ENCODE measurements at places on chromosomes 16 and 17. TPM values are rescaled to one million over a fixed set of nuclear protein-coding genes. Genes with fewer than 3 reads are reported as not detected.

GRCh38 chr16:3573146-3573815 lies 3.9 kb downstream of the NLRC3 start:
- DNase-seq = no peak

GRCh38 chr16:20515688-20516090 lies 60.5 kb downstream of the ACSM2B start:
- DNase-seq = no peak

DNA sequence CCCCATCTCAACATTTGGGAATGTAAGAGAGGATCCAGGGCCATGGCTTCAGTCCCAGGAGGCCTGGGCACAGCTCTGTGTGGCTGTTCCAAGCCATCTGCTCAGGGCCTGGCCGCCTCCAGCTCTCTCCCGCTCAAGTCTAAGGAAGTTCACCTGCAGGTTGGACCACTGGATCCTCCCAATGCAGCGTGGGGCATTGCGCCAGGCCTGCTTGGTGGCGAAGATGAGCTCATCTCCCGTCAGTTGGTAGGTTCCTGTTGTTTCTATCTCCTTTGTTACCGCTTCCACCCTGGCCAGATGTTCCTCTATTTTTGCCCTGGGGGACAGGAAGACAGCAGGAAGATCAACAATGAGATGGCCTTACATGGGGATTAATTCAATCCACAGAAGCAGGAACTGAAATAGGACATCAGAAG lies 17.5 kb downstream of the NOS2 start:
- no peak for DNase-seq

DNA sequence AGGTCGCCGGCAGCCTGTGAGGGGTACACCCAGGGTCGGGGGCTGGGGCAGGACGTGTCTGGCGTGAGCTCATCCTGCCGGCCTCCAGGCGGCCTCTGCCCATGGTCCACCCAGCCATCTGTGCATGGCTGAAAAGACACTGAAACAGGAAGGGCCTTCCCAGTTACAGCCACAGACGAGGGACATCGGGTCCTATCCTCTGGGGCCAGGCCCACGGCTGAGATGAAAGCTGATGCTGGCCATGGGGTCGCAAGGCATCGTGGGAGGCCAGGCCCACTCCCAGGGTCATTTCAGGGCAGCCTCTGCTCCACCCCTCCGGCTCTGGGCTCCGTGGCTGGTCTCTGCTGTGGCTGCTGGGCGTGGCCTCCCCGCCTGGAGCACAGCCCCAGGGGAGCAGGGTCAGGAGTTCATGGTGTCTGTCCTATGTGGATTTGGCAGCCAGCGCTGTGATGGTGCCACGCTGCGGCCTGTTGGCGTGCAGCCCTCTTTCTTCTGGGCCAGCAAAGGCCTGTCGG lies 16.6 kb upstream of the ATP6V0C start:
- DNase-seq = no peak

- no peak for DNase-seq
Measured at GRCh38 chr17:2108170-2108569, 53.3 kb downstream of the HIC1 start.

DNA sequence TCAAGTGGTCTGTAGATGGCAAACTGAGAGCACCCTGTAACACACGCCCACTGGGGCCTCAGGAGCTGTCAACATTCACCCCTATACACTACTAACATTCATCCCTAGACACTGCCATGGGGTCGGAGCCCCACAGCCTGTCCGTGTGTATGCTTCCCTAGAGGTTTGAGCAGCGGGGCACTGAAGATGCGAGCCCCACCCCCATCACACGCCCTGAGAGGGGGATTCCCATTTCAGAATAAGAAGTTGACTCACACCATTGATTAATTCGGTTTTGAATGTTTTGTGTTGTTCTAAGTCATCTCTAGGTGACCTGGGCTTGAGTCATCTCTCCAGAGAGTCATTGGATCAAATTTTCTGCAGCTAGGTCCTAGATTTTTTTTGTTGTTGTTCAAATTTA lies 37.3 kb upstream of the MMD start:
- DNase-seq = no peak

DNA sequence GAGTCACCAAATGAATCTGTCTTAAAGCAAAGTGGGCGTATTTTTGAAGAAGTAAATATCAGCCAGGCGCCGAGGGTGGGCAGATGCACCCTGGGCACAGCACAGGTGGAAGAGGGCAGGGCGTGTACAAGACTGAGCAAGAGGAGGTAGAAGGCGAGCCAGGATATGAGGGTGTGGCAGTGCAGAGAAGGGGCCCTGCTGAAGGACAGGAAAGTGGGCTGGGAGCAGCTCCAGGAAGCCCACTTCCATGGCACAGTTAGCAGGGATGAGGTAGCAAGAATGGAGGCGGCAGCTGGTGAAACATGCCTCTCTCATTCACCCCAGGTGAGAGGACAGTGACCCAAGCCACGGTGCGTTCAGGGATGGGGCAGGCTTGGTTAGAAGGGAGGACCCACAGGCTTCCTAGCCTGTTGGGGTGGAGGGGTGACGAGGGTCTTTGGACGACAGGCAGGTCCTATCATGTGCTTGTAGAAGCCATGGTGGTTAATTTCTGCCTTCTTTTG lies 149.3 kb downstream of the CLEC16A start:
- no peak for DNase-seq

DNA sequence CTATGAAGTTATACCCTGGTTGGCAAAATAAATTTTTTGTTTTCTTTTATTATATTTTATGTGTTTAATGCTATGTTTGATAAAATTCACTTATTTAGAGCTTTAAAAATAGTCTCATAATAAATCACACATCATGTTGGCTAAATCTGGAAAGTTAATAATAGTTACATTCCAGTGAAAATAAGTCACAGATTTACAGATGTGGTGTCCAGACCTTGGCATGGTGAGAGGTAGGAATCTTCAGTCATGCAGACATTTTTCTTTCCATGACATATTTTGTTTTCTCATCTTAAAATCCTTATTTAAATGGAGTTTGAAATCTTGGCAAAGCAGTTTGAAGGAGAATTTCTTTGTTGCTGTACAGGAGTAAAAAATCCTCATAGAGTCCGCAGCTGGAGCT lies 48.1 kb upstream of the GOSR1 start:
- no peak for DNase-seq

DNA sequence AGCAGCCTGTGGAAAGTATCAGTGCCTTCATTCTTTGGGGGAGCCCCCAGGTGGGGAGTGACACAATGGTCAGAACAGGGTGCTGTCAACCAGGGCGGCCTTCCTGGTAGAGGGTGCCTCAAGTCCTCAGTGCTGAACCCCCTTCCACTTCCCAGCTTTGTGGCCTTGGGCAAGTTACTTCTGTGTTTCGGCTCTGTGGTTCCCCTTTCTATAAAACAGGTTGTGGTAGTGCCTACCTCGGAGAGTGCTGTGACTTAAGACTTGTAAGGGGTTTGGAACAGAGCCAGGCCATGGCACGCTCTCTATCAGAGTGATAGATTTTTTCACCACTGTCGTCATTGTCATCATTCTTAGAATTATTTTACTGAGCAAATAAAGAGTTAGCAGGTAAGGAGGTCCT lies 141.1 kb downstream of the CCDC182 start:
- no peak for DNase-seq

GRCh38 chr17:75525806-75526554 lies 483 bp downstream of the LLGL2 start:
- no peak for DNase-seq

DNA sequence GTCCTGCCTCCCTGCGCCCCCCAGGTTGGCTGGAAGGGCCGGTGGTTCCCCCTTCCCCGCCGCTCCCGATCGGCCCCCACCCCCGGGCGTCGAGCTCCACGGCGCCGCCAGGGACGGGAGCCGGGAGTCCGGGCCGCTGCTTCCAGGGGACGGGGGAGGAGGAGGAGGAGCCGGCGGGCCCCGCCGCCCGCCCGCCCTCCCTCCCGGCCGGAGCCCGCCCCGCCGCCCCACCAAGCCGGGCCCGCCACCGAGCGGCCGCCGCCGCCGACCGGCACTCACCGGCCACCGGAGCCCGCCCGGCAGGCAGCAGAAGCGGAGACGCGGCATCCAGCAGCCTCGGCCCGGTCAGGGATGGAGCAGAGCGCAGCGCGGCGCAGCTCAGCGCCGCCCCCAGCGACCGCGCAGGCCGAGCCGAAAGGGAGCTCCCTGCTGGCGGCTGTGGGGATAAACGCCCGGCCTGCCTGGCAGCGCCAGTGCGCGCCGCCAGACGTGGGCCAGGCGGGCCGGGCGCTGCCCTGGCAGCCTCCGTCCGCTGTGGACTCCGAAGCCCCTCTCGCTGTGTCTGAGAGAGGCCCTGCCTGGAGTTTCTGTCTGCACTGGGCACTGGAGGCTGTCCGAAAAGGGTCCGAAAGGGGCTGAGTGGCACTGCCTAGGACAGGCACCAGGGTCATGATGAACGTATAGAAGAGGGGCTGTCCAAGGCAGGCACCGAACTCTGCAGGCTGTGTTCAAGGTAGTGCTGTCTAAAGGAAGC lies at the start of gene MYO18A:
Gene MYO18A (minus strand): TSS at position 365 of the 754 bp plus-strand sequence. CDS start 13,458 bp downstream, outside the sequence.
- peak; percentile 83 for DNase-seq

DNA sequence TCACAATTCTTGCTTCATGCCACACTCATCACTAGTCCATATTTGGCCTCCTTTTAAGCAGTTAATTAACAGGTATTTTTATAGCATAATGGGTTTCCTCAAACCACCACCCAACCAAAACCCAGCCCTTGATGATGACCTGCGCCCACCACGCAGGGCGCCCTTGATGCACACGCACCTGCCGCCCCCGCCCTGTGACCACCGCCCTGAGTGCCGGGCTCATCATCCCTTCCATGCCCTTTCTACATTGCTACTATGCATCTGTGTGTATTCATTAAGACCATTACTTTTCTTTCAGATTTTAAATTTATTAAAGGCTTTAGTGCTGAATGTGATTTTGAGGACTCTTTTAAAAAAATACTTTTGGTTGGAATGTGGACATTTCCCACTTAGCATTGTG lies 204.8 kb upstream of the CHMP6 start:
- DNase-seq = no peak

DNA sequence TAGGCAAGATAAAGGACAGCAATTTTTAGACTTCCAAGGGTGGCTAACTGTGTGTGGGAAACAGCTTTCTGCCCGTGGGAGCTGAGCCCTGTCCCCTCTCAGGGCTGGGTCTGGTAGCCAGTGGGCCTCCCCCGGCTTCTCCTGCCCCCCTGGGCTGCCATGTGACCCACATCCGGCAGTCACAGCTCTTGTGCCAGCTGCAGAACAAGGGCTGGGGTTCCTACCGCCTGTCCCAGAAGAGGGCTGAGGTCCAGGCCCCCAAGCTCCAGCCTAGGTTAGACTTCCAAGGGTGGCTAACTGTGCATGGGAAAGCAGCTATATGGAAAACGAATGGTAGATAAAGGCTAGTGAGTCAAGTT lies 6.1 kb downstream of the GAST start:
- no peak for DNase-seq

- DNase-seq = no peak
Measured at GRCh38 chr17:27549251-27549893, 81.6 kb upstream of the LGALS9 start.

DNA sequence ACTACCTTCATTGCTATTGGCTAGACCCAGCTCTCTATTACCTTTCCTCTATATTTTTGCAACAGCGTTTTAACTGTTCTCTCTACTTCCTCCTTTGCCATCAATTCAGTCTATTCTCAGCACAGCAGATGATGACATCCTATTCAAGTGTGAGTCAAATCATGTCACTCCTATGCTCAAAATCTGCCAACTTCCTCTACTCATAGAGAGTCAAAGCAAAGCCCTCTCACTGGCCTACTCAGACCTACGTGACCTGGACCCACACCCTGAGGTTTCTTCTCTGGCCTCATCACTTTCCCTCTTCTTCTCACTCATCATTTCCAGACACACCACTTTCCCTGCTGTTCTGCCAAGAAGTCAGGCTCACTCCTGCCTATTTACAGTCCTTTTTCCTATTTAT lies 289.0 kb upstream of the AXIN2 start:
- DNase-seq = no peak

- no peak for DNase-seq
Measured at GRCh38 chr17:57674894-57675293, 70.2 kb downstream of the CCDC182 start.

DNA sequence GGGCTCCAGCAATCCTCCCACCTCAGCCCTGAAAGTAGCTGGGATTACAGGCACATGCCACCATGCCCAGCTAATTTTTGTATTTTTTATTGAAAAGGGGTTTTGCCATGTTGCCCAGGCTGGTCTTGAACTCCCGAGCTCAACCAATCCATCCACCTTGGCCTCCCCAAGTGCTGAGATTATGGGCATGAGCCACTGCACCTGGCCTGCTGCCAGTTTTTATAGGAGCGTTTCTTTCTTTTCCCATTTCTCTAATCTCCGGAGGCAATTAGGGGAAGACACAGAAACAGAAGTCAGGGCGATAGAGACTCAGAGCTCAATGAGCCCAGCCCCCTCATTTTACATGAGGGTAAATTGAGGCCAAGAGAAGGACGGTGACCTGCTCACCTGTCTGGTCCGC lies 10.4 kb downstream of the MGAT5B start:
- no peak for DNase-seq

- no peak for DNase-seq
Measured at GRCh38 chr17:79338604-79339003, 264.0 kb downstream of the ENGASE start.

GRCh38 chr17:36858119-36859002 lies 78.9 kb upstream of the LHX1 start:
- DNase-seq = no peak

GRCh38 chr16:50814541-50814940 lies 72.7 kb downstream of the CYLD start:
- DNase-seq = no peak

- no peak for DNase-seq
Measured at GRCh38 chr16:66437391-66437945, 10.4 kb downstream of the BEAN1 start.

DNA sequence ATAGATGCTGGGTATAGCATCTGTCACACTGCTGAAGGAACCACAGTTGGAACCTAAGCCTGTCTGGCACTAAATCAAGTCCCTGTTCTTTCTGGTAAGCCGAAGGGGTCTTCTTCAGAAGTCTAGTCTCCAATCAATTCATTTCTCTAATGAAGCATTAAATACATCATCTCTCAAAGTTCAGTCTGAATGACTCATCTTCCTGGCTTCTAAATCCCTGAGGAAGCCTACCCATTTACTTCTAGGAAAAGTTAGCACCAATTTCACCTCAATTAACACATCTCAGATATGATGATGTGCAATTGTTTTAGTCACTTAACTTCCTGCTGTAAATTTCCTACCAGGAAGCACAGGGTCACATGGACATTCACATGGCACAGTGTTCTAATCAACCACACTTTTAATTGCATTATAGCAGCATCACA lies 49.9 kb downstream of the TEX14 start:
- DNase-seq = no peak

GRCh38 chr17:49337884-49338283 lies 24.2 kb downstream of the ZNF652 start:
- no peak for DNase-seq

GRCh38 chr17:16463358-16464302 lies 28.4 kb downstream of the LRRC75A start:
- DNase-seq = no peak

- DNase-seq = no peak
Measured at GRCh38 chr16:25006504-25007056, 8.6 kb downstream of the ARHGAP17 start.

GRCh38 chr17:35587074-35587961 lies at the start of gene AP2B1:
AP2B1 (plus strand) TSS chr17:35587322; CDS start chr17:35594031, 6,709 bp downstream.
- DNase-seq = peak; percentile 87

The NPW gene
- total RNA-seq = not detected

The CCDC47 gene
- 49.9 TPM for total RNA-seq

The CSH2 gene
- not detected for total RNA-seq

The HYDIN gene
- 26.5 TPM for total RNA-seq

The FBXW10B gene
- 1.1 TPM for total RNA-seq

The KRT27 gene
- total RNA-seq = not detected

The USP10 gene
- total RNA-seq = 46.5 TPM

The MYL11 gene
- 6.1 TPM for total RNA-seq

Measured in occipital lobe (tissue), 3 donors.